ENCODE measurements at places on chromosomes 6 and 20.

DNA sequence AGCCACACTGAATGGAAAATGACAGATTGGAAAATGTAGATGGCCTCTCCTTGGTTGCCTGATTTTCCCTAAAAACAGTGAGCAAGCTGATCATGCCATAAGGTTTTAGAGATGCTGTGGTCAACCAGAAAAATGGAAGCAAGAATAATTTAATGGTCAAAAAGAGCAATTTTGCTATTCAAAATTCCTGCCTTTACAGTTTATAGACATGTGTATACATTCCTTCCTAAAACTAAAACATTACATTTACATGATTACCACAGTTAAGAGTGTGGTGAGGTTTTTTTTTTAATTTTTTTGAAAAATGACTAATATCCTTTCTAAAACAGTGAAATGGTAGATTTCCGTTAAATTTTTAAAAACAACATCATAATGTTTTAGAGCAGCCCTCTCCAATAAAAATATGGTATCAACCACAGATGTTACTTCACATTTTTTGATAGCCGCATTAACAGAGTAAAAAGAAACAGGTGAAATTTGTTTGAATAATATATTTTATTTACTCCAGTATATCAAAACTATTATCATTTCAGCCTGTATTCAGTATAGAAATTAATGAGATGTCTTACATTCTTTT lies 407.0 kb upstream of the SOX4 start:
- DNase-seq = no peak

DNA sequence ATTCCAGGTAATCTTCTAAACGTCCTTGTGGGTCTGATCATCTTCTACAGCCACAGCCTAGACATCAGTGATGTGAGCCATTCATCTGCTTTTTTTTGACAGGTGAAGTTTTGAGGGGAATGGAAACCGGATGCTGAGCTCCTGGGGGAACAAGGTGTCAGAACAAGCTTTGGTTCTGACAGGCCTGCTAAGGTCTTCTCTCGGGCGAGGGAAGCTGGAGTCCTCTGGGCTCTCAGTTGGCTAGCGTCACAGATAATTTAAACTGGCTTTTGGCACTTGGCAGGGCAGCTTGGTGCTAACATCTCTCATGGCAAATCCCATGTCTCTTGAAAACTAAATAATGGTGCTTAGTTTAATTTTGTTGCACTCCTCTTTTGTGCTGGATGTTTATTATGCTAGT lies 8.4 kb upstream of the AIG1 start:
- no peak for DNase-seq

GRCh38 chr6:138987080-138987642 lies 892 bp downstream of the REPS1 start:
- no peak for DNase-seq

- DNase-seq = no peak
These were observed 8.3 kb downstream of the PRDM1 start for GRCh38 chr6:106094261-106094963.

- DNase-seq = no peak
These were observed 154.8 kb upstream of the RAB32 start for GRCh38 chr6:146388736-146389364.

DNA sequence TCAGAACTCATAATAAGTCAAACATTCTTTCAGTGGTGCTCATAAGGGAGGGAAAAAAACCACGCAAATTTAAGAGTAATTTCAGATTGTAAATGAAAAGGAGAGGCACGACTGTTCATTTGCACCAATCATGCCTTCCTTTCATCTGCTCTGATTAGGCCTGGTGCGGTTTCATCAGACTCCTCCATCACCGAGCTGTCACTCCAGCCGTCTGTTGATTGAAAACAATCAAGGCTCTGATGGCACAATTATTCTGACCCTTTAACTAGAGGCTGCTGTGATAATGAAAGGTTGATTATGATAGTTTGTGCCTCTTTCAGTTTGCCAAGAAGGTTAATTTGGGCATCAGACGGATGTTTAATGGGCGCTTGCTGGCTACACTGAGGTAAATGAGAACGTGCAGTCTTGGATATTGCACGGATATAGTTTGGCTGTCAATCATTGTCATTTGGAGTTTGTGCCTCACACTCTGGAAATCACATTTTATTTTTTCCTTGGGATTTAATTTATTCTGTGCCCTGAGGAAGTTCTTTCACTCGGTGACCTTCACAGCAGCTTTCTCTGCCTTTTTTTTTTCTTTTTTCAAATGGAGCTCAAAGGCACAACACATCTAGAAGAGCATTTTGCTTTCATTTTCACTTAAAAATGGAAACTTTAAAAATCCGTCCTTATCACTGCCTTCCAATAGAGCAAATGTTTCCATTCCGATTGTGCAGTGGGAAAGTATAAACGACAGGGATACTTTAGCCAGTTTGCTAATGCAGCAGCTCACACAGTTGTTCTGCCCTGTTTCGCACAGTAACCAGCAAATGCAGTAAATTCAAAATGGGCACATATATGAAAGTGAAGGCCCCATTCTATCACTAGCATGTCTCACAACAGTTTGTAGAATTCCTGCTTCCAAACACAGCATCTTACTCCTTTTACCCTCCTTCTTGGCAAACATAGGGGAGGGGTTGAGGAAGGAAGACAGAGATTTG lies 172.8 kb downstream of the KLHL32 start:
- no peak for DNase-seq

- DNase-seq = no peak
These were observed 130.1 kb downstream of the RNASET2 start for GRCh38 chr6:166826264-166826663.

DNA sequence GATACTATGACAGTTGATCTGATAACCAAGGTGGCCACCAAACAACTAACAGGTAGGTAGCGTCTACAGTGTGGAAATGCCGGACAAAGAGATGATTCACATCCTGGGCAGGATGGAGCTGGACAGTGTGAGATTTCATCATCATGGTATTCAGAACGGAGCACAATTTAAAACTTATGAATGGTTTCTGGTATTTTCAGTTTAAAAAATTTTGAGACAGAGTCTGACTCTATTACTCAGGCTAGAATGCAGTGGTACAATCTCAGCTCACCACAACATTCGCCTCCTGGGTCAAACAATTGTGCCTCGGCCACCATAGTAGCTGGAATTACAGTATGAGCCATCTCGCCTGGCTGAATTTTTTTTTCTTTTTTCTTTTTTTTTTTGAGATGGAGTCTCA lies 43.8 kb downstream of the CEP57L1 start:
- no peak for DNase-seq

Measured in KBM-7 (cell line).